Omental fat pad (tissue), 4 donors: ENCODE measurements at places on chromosomes 11 and 22.

- DNase-seq: no peak
These were observed 1.5 kb downstream of the IL17RA start for GRCh38 chr22:17086296-17086695.

DNA sequence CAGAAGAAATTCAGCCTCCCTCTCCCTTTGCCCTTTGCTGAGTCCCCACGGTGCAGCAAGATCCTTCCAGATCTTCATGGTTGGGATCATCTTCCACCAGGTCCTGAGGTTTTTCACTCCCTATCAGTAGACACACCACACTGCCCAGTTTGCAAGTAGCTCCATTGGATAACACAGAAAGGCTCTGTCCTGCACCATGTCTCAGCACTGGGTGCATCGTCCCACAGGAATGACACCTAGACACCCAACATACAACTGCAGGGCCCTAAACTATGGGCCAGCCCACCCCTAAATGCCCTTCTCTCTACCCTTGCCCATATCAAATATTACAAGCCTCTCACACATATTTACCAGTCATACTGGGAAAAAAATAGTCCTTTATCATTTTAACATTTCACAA is 9.4 kb downstream of the KLHL22 start:
- no peak for DNase-seq

DNA sequence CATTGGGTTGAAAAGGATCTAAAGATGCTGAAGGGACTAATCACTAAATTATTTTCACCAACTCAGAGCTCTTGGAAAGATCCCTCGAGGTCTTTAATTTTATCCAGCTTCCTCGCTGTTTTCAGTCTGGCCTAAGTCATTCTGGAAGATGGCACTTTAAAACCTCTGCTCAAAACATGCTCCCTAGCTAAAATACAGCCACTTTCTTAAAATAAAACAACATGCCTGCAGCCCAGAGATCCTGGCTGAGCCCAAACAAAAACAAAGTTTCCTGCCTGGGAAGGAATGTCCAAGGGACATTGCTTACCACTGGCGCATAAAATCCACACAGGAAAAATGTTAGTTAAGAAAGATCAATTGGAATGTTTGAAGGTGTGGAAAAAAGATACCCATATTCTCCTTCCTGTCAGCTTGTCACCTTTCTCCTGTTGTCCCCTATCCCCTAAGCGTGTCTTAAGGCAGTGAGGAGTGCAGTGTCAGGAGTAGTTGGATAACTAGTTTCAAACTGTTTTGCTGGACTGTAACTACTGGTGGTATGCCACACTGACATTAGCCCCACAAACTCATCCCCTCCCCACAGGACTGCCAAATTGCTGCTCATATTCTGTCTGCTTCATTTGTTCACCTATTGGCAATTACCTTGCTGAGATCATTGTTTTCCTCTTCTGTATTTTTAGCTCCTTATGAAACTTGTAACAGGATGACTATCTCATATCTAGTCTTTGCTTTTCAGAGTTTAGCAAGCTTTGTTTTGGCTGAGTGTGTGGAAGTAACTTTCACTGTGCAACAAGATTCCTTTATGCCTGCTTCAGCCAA is 108.3 kb upstream of the SESN3 start:
- no peak for DNase-seq

DNA sequence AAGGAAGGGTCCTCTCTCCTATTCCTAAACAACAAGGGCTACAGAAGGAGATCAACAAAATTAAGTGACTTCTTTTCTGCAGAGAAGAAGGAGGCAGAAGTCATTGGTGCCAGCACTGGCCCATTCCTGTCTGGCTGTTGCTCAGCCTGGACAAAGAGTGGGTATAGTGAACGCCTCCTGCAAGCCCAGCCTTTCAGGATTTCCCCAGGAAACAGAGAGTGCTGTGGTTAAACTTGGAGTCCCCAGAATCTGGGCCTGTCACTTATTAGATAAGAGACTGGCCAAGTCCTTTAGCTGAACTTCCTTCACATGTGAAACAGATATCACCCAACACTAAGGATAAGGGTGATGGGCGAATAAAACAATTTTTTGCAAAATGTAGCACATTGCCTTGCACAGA is 10.9 kb downstream of the TST start:
- no peak for DNase-seq

DNA sequence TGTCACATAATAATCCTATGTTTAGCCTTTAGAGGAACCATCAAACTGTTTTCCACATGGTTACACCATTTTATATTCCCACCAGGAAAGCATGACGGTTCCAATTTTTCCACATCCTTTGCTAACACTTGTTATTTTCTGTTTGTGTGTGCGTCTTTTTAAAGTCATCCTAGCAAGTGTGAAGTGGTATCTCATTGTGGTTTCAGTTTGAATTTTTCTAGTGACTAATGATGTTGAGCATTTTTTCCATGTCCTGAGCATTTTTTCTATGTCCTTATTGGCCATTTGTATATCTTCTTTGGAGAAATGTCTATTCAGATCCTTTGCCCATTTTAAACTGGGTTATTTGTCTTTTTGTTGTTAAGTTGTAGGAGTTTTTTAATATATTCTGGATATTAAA is 53.7 kb upstream of the DEPDC7 start:
- no peak for DNase-seq
